ENCODE measurements at places on chromosomes 11 and 22.
A peak's percentile ranks its signal among the peaks of the same experiment; 100 is the strongest.

DNA sequence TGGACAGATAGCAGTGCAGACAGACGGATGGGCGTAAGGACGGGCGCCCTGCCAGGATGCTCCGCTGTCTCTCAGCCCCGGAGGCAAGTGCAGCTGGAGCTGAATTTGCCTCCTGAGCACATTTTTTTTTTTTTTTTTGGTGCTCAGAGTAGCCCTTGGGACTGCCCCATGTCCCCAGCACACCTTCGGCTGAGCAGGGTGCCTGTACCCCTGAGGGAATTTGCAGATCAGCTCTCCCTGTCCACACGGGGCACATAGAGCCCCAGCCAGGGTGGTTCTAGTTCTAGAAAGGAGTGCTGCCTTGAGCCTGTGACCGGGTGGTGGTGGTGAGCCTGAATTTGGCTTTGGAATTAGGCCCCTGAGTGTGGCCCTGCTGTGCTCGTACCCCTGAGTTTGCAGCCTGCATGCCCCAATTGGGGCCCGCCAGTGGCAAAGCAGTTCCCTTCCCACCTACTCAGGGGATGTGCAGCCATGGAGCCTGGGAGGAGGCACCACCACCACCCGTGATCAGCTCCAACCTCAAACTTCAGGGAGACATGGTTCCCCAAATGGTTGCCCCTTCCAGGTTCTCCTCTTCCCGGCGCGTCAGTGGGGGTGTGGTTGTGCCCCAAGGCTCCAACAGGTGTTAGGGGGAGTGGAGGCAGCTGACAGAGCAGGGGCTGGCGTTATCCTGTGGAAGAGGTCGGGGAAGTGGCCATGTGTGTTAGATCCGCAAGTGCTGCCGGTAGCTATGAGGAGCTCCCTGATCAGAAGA, 1232.7 kb downstream of the BRD1 start:
- no peak for DNase-seq

GRCh38 chr22:42436404-42436803, 4.2 kb upstream of the NFAM1 start:
- DNase-seq = no peak

GRCh38 chr22:46381731-46382130, 46.2 kb downstream of the TRMU start:
- no peak for DNase-seq

DNA sequence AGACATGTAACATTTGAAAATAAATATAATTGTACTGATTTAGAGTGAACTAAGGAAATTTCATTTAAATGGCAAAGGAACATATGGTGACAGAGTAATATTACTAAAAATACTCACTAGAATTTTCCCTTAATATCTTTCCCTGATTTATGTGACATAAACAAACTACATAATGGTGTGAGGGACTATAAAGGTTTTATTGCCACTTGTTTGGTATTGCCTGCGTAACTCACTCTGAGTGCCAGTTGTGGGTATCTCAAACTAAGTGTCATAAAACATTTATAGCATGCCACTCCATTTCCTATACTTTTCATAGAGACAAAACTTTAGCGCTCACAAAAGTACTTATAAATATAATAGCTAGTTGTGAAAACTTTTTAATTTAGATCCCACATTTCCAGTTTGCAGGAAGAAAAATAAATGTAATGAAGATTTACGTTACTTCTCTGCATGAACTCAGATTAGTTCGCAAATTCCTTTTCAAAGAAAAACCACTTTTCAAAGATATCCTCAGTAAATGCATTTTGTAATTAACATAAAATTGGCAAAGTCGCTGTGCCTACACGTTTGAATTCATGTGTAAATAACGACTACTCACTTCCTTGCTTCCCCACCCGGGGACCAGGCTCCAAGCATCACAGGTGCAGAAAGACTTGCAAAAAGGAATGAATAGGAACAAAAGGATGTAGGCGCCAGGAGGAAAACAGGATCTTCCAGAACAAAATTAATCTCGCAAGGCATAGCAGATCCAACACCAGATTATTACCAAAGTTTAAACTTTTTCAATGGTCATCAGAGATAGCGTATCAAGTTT, 1.6 kb upstream of the QSER1 start:
- no peak for DNase-seq

GRCh38 chr11:96021901-96022650, 98.2 kb upstream of the MTMR2 start:
- DNase-seq = no peak

DNA sequence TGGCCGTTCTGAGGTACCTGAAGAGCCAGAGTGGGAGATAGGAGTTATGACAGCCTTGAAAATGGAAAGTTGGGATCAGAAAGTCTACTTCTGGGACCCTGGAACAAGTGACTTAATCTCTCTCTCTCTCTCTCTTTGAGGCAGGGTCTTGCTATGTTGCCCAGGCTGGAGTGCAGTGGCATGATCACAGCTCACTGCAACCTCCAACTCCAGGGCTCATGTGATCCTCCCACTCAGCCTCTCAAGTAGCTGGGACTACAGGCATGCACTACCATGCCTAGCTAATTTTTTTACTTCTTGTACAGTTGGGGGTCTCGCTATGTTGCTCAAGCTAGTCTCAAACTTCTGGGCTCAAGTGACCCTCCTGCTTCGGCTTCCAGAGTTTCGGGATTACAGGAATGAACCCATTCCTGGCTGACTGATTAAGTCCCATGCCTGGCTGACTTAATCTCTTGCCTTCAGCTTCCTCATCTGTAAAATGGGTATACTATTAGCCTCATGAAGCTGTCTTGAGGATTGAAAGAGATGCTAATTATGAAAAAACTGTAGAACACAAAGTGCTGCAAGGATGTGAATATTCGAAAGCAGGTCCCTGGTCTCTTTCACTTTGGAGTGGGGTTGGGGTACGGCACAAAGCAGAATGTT, 87.7 kb downstream of the UBASH3B start:
- peak; percentile 58 for DNase-seq

GRCh38 chr22:48850658-48851287, 976.9 kb downstream of the BRD1 start:
- DNase-seq = no peak

GRCh38 chr11:94857337-94857736, 89.2 kb downstream of the AMOTL1 start:
- no peak for DNase-seq

GRCh38 chr11:75337195-75337654, 14.2 kb downstream of the ARRB1 start:
- peak; percentile 94 for DNase-seq

DNA sequence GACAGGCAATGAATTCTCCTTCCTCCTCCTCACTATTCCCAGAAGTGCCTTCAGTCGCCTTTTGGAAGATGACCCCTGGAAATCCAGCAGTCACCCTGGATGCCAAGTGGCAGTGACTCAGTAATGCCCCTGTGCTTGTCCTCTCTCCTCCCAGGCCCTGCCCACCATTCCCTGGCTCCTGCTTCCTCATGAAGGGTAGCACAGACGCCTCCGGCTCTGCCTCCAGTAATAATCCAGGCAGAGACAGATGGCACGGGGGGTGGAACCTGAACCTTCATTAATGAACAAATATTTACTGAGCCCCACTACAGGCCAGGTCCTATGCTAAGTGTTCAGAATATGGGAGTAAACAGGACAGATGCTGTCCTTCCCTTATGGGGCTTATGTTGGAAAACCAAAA, 23.2 kb downstream of the SYT13 start:
- no peak for DNase-seq

GRCh38 chr11:61782299-61782698, 10.1 kb downstream of the TMEM258 start:
- no peak for DNase-seq

GRCh38 chr11:123052901-123053721, 8.8 kb downstream of the HSPA8 start:
- no peak for DNase-seq

GRCh38 chr11:72146625-72147024, 11.1 kb downstream of the FOLR3 start:
- DNase-seq = no peak

GRCh38 chr11:119295178-119295577, 21.8 kb downstream of the MCAM start:
- peak; percentile 14 for DNase-seq

- DNase-seq = no peak
Measured at GRCh38 chr11:11476971-11477645, 124.1 kb upstream of the CSNK2A3 start.

GRCh38 chr11:83007909-83008580, 63.7 kb downstream of the RAB30 start:
- DNase-seq = no peak

DNA sequence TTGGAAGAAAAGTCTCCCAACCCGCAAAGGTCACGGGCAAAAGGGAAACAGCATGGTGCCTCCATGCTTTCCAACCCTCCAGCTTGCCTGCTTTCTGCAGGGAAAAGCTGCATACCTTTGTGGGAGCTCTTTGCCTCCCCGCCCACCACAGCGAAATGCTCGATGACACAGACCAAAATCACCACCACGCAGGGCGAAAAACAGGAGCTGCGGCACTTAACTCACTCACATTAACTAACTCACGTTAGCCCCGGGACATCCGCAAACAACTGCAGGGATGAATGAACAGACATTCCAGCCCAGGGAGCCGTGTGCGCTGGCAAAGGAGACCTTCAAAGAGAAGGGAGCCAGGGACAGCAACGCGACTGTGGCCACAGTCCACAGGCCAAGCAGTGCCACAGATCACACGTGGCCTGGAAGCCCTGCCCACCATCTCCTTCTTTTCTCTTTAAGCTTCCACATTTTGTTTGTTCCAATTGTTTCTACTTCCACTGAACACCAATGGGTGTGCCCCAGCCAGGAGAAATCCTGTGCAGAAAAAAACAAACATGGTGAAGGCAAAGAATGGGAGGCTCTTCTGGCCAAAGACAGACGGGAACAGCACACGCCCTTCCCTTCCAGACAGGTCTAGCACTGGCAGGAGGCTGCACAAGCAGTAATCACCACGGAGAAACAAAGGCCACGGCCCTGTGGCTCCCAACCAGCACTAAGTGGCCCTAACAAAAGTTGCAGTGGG, 39.3 kb downstream of the DUSP8 start:
- DNase-seq = no peak

- peak; percentile 55 for DNase-seq
Measured at GRCh38 chr11:71420455-71421241, 27.5 kb downstream of the DHCR7 start.

DNA sequence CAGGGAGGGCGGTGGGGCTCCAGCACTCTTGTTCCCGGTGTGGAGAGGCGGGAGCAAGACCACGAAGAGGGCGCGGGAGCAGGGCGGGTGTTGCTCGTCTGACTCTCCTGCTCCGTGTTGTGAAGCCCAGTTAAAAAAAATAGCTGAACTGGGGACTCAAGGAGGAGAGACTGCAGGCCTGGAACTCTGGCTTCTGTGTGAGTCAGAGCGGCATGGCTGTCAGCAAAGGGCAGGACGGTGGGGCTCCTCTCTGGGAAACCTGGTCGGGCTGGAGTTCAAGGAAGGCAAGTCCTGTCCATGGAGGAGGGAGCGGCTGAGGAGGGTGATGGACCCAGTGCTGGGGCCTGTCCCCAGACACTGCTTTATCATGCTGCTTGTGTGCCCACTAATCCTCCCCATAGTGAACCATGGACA, 152.3 kb downstream of the FEZ1 start:
- no peak for DNase-seq

- no peak for DNase-seq
Measured at GRCh38 chr11:87635001-87635400, 540.2 kb downstream of the RAB38 start.

All from suppressor macrophage (primary cell).